Stimulated activated CD8-positive, alpha-beta memory T cell treated with anti-CD3 and anti-CD28 coated beads, Interleukin-15, amount 100 ng/mL, for 24 hours (primary cell): ENCODE measurements at places on chromosomes 2 and 18.

GRCh38 chr2:65880436-65880835 lies 448.0 kb upstream of the SPRED2 start:
- DNase-seq, result no peak

GRCh38 chr2:191501561-191502168 lies 176.3 kb upstream of the NABP1 start:
- no peak for DNase-seq

DNA sequence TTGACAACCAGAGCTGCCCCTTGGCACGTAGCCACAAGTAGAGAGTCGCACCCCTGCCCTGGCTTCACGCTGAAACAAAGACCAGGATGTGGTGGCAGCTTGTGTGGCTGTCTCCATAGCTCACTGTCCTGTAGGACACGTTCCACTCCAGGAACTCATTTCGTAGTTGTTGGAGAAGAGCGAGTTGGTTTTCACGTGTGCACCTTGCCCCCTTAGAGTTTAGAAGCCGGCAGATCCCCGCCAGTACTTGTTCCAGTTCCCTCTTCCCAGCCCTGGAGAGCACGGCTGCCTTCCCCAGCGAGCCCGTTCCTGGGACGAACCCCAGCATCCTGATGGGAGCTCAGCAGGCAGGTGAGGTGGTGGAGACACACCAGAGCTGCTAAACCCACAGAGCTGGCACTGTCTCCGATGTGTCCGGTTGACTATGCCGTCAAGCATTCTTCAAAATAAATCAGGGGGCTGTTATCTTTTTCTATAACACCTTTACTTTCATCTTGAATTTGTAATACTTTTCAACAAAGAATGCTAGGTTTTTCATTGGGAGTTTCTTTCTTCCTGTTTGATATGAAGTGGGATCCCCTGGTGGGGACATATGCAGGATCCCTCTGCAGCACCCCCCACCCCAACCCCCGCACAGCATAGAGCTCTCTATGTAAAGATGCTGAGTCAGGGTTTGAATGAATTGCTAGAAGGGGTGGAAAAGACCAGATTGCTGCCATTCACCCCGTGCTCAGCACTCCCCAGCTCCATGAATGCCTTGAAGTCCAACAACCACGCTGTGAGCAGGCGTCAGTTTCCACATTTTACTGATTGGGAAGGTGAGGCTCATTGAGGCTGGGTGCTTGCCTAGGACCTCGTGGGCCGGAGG lies 44.5 kb downstream of the GREB1 start:
- no peak for DNase-seq

DNA sequence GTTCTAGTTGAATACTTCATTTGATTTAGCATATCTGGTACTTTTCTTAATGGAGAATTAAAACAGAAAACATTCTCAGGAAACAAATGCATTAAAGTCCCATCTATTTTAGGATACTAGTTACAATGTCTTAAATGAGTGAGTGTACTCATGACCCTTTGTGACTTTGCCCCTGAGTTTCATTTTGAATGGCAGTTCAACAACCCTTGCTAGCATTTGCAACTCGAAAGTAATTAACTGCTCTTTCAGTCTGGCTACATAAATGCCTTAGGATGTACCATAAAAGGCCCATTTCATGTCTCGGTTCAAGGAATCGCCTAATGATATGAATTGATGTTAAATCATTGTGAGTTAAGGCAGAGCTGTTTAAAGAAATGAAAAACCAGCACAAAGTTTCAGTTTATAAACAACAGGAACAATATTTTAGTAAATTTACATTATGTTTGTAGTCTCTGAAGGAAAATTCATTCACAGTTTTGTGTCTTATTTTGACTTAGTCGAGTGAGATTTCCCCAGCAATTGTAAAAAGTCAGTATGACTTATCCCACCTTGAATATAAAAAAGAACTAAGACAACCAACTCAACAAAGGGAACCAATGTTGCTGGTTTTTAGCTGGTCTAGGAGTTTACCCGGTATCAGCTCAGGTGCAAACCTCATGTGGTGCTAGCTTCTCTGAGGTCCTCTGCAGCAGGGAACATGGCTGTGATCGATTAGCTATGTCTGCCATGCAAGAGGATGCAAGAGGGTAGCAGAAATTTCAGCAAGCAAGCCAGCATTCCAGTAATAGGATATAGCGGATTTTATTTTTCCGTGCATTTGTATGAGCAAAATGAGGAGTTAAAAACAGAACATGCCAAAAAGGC lies 386.2 kb downstream of the PTPRM start:
- no peak for DNase-seq
